ENCODE measurements at places on chromosomes 7 and 10. TPM values are rescaled to one million over a fixed set of nuclear protein-coding genes. Genes with fewer than 3 reads are reported as not detected.

Gene CPN1
- not detected for total RNA-seq

Gene SFTPA1
- not detected for total RNA-seq

Gene CHRM2
- not detected for total RNA-seq

Gene PLCE1
- total RNA-seq = under 0.01 TPM

Gene POU6F2
- not detected for total RNA-seq

Gene PDK4
- total RNA-seq = not detected

All from hair follicular keratinocyte (primary cell).